ENCODE measurements at places on chromosomes 1 and 21. TPM values are rescaled to one million over a fixed set of nuclear protein-coding genes. Genes with fewer than 3 reads are reported as not detected.
A peak's percentile ranks its signal among the peaks of the same experiment; 100 is the strongest.

Gene OR2M4
- not detected for total RNA-seq

Gene FCN3
- not detected for total RNA-seq

Gene S100A5
- total RNA-seq = not detected

Gene ACAP3
- 59.7 TPM for total RNA-seq

Gene LCE2C
- total RNA-seq = not detected

Gene OBSCN
- 14.3 TPM for total RNA-seq

Gene F13B
- total RNA-seq = not detected

Gene ITLN2
- not detected for total RNA-seq

GRCh38 chr1:33996281-33996680, 132.4 kb downstream of the HMGB4 start:
- DNase-seq = no peak
- H3K4me3 ChIP-seq = no peak overlapping the region
- H3K27me3 ChIP-seq = no peaks in the 10 kb centered on the region
- H3K36me3 ChIP-seq = no peaks in the 10 kb centered on the region

DNA sequence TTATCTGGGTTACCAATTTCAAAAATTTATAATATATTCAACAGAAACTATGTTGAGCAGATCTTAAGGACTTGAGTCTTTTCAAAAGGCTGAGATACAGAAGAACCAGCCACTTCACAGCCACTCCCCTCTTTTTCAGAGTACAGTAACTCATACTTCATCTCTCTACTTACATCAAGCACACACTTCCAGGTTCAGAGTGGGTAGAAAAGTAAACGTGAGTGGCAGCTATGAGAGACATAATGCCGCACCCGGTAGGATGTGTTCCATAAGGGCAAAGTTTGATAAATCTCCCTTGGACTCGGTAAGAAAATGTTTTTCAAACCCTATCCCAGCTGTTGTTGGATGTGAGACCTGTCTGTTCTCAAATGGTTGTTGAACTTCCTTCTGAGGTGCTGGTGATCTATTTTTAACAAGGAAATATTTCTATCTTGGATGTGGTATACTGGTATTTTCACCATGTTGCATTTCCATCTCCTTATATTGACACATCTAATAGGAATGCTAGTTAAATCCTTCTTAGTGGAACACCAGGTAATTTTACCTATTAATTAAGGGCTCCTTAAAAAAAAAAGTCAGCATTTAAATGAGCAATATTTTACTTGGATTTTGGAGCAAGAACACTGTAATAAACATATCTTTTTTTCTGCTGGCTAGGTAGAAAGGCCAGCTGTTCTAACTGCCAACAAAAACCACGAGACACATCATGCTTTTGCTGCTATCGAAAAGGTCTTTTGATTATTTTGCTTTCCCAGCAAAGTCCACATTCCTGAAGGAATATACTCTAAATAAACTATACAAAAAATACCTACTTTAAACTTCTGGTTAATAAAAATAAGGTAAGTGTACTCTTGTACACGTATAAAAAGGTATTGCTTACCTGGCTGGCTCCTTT, 28.2 kb downstream of the CNN3 start:
- no peak overlapping the region for H3K4me3 ChIP-seq
- H3K27ac ChIP-seq = no peak overlapping the region
- H3K4me1 ChIP-seq = no peaks in the 10 kb centered on the region
- no peaks in the 10 kb centered on the region for H3K27me3 ChIP-seq
- DNase-seq = no peak

- DNase-seq = no peak
- H3K27me3 ChIP-seq = no peaks in the 10 kb centered on the region
- peaks cover 24% of the 10 kb centered on the region for H3K4me1 ChIP-seq
- H3K27ac ChIP-seq = no peak overlapping the region
- H3K4me3 ChIP-seq = no peak overlapping the region
- peaks cover 25% of the 10 kb centered on the region for H3K36me3 ChIP-seq
Observed at GRCh38 chr1:248841702-248842395, 3.8 kb downstream of the ZNF672 start.

DNA sequence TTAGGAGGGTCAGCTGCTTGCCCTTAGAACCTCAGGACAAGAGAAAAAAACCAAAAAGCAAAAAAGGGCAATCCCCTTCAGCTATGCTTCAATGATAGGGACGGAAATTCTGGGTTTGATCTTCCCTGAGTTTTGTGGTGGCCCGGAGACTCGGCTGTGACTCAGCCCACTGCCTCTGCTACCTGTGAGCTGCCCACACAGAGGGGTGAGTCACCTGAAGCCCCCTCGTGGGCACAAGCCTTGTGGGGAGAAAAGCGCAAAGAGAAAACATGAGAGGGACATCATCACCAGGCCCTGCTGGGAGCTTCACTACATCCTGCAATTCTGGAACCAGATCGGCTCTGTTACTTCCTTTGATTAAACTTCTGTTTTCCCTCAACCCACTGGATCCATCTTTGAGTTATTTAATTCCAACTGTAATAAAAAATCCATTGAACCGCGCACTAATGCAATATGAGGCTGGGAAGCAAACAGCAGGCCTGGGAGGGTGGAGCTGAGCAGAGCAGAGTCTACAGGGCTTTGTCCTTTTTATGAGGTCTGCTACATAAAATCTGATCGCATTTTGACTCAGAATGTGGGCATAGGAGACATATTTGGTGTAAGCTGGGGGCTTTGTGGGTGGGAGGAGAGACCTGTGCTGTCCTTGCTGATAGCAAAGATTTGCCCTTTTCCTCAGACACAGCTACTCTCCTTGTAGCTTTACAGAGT, 58.7 kb upstream of the STUM start:
- no peaks in the 10 kb centered on the region for H3K4me1 ChIP-seq
- H3K27ac ChIP-seq = no peak overlapping the region
- DNase-seq = no peak
- H3K4me3 ChIP-seq = no peak overlapping the region

- peak overlapping the region; percentile 36 for H3K4me3 ChIP-seq
- H3K36me3 ChIP-seq = peaks cover 11% of the 10 kb centered on the region
- H3K4me1 ChIP-seq = peaks cover 90% of the 10 kb centered on the region
- H3K27ac ChIP-seq = peak overlapping the region; percentile 94
Observed at GRCh38 chr1:226674892-226675714, 64.0 kb downstream of the ITPKB start.

DNA sequence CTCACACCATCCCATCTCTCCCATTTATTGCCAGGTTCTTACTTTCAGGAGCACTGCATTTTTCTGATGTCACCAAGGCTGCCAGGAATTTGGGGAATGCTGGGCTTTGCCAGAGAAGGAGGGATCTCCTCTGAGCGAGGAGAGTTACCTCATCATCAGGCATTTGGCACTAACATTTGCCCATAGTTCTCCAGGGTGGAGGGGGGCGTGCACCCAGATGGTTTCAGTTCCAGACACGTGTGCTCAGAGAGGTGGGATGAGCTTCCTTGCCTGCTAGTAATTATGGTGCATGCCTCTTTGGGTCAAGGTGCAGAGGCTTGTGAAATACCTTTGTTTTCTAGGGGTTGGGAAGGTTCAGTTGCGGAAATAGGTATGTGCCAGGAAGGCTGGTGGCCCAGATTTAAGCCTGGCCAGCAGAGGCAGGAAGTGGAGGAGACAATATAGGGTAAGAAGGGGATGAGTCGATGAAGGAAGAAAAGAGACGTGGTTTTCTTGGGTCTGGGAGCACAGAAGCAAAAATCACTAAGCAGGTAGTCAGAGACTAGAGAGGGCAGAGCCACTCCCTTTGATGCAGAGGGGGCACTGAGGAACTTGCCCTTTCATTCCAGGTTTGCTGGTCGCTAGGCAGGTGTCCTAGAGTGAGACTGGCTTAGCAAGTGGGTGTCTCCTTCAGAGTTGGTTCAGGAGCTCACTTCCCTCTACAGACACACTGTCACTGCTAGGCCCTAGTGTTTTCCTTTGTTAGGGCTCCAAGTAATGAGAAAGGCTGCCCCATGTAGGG, 7.2 kb downstream of the TUFT1 start:
- H3K4me1 ChIP-seq = no peaks in the 10 kb centered on the region
- no peaks in the 10 kb centered on the region for H3K36me3 ChIP-seq
- DNase-seq = no peak
- H3K4me3 ChIP-seq = no peak overlapping the region
- H3K27me3 ChIP-seq = no peaks in the 10 kb centered on the region

DNA sequence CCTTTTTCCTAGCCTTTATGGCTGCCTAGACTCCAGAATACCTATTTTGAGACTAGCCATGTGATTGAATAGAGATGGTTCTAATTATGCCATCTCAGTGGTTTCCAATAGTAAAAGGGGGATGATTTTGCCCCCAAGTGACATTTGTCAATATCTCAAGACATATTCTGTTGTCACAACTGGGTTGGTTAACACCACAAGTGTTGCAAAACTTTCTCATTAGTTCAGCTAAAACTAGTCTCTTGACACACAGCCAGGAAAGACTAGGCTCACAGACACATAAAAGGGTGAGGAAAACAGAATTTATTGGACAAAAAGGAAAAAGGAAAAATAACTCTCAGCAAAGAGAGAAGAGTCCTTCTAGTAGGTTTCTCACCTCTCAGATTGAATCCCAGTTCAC, 39.9 kb upstream of the GBP5 start:
- peak overlapping the region; percentile 1 for H3K27ac ChIP-seq
- no peak overlapping the region for H3K4me3 ChIP-seq
- peaks cover 22% of the 10 kb centered on the region for H3K4me1 ChIP-seq
- no peak for DNase-seq
- no peaks in the 10 kb centered on the region for H3K36me3 ChIP-seq

DNA sequence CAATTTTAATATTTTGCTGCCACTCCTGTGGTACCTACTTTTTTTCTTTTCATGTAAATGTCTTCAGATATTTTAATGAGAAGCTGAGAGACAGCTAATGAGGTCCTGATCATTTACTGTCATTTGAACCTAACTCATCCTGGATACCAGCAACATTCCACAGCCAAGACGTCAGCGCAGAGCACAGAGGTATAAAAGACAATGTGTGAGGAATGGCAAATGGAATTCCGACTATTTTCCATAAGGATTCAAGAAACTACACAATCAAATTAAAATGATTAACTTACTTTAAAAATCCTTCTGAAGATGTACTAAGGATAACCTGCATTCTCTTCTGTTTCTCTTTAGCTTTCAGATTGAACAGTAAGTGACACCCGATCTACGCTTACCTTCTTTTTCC, 38.8 kb downstream of the HEATR1 start:
- H3K36me3 ChIP-seq = peaks cover 73% of the 10 kb centered on the region
- H3K27ac ChIP-seq = no peak overlapping the region
- H3K4me3 ChIP-seq = no peak overlapping the region
- no peaks in the 10 kb centered on the region for H3K4me1 ChIP-seq
- H3K27me3 ChIP-seq = no peaks in the 10 kb centered on the region

GRCh38 chr1:188394677-188395076, 1565.9 kb downstream of the PLA2G4A start:
- H3K27ac ChIP-seq = no peak overlapping the region
- no peaks in the 10 kb centered on the region for H3K36me3 ChIP-seq
- no peaks in the 10 kb centered on the region for H3K4me1 ChIP-seq
- H3K27me3 ChIP-seq = no peaks in the 10 kb centered on the region
- no peak for DNase-seq
- no peak overlapping the region for H3K4me3 ChIP-seq

DNA sequence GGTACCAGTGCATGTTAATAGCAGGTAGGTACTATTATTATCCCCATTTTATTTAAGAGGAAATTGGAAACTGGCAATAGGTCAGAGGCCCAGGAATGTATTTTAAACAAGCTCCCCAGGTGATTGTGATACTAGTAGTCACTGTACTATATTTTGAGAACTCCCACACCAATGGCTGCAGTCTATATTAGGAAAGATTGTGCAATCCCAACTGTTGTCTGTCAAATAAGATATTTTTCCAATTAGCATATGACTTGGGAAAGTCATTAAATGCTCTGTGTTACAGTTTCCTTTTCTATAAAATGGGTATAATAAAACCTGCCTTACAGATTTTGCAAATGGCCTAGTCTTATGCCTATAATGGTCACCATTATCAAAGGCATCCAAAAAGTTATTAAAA, 94.2 kb upstream of the DMRTA2 start:
- peaks cover 3% of the 10 kb centered on the region for H3K36me3 ChIP-seq
- H3K27ac ChIP-seq = no peak overlapping the region
- H3K27me3 ChIP-seq = no peaks in the 10 kb centered on the region
- no peaks in the 10 kb centered on the region for H3K4me1 ChIP-seq
- no peak overlapping the region for H3K4me3 ChIP-seq
- no peak for DNase-seq

DNA sequence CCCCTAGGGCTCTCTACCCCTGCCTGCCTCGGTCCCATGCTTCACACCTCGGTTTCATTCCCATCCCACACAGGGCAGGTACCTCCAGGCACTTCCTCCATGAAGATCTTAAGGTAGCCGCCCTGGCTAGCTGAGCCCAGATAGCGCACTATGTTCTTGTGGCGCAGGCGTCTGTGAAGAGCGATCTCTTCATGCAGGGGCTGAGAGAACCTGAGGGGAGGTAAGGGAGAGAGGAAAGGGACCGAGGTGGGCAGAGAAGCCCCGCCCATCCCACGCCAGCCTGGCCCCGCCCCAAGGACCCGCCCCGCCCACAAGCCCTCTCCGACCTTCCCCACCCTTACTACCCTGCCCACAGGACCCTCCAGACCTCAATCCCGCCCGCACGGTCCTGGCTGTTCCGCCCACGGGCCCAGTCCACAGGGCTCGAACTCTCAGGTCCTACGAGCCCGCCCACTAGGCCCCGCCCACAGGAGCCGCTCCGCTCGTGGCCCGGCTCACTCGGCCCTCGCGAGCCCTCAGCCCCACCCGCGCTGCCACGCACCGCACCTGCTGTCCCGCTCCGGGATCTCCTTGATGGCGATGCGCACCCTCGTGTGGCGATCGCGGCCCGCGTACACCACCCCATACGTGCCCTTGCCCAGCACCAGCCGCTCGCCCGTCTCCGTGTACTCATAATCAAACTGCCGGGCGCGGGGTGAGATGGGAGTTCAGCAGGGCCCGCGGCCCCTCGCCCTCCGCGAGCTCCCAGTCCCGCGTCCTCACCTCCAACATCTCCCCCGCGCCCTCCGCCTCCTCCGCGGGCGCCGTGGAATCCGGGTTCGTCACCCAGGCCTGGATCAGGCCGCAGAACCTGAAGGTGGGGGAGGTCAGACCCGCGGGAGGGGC, 6.4 kb downstream of the MAP3K6 start:
- H3K27me3 ChIP-seq = no peaks in the 10 kb centered on the region
- no peak overlapping the region for H3K27ac ChIP-seq
- peak; percentile 55 for DNase-seq

GRCh38 chr1:222618880-222619596, 1.1 kb downstream of the MIA3 start:
- H3K27me3 ChIP-seq = peaks cover 12% of the 10 kb centered on the region
- H3K36me3 ChIP-seq = peaks cover 5% of the 10 kb centered on the region
- H3K4me1 ChIP-seq = peaks cover 13% of the 10 kb centered on the region

DNA sequence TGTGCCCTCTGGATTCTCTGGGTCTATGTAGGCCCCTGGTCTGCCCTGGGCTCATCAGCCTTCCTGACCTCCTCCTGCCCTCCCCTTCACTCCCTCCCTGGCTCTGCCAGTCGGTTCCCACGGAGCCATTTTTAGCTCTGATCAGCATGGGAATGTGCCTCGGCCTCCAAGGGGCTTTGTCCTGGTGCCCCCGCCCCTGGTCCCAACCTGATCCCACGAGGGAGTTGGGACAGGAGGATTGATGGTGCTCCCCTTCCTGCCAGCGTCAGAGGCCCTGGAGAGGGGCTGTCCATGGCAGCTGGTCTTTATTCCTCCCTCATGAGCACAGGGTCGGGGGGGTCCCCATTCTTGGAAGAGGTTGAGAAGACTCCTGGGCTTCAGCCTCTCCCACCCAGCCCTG, 24.9 kb downstream of the ETNK2 start:
- H3K4me1 ChIP-seq = peaks cover 7% of the 10 kb centered on the region
- no peak for DNase-seq
- H3K27me3 ChIP-seq = no peaks in the 10 kb centered on the region
- no peak overlapping the region for H3K27ac ChIP-seq
- no peak overlapping the region for H3K4me3 ChIP-seq

Data from natural killer cell (primary cell).